AG09319 (cell line): ENCODE measurements at places on chromosomes 5 and 9.

DNA sequence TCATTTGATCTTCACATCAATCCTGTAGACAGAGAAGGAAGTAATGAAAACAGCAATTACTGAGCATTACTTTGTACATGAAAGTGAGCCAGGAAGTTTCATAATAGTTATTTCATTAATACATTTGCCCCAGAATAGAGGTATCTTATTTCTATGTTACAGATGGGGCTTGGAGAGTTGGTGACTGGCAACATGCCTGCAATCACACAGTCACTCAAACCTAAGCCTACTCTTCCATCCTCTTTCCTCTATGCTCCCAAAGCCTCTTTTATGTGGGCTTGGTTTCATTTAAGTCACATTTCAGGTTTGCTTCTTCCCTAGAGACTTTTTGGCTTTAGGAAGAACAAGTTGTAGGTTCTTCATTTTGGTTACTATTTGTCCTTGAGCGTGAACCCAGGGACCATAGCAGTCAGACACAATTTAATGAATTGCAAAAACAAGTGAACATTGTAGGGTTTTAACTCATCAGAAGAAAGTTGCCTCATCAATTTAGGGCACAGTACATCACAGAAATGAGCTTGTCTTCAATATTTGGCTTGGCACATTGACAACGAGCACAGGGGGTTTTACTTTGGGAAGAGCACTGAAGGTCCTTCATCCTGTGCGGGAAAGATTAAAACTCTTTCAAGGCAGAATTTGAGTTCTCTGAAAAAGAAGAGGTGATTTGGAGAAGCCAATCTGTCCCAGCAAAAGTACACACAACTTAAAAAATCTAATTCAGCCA, 381.1 kb downstream of the TMEM38B start:
- no peak for DNase-seq

GRCh38 chr9:20070336-20070735, 281.5 kb upstream of the SLC24A2 start:
- no peak for DNase-seq

DNA sequence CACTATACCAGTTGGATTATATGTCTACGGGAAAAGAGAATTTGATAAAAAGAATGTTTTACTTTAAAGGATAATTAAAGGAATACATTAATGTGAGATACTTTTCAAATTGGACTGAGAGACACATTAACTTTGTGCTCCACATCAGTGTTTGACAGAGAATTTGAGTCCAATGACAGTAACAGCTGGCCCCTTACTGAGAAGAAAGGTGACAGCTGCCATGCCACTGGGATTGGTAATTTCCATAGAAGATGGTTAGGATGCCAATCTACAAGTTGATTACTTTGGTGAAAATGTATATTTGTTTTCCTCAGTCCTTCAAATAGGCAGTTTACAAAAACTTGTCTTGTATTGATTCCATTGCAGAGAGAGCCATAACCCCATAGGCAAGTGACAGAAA, 578.4 kb downstream of the SLCO4C1 start:
- no peak for DNase-seq

DNA sequence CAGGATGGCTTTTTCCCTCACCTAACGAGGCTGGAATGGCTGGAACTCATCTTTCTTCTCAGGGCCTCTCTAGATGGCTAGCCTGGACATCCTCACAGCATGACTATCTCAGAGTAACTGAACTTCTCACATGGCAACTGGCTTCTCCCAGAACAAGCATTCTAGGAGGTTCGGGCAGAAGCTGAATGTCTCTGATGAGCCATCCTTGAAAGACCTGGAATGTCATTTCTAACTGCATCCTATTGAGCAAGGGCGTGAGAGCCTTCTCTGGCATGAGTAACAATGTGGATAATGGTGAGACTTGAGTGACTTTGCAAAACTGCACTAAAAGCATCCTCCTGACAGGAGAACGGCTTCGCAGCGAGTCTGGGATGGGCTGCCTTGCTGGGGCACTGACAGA, 487.7 kb downstream of the MAT2B start:
- no peak for DNase-seq

GRCh38 chr9:113913426-113914195, 37.5 kb downstream of the ZNF618 start:
- DNase-seq, result no peak
